ENCODE measurements at places on chromosomes 2 and 18.

DNA sequence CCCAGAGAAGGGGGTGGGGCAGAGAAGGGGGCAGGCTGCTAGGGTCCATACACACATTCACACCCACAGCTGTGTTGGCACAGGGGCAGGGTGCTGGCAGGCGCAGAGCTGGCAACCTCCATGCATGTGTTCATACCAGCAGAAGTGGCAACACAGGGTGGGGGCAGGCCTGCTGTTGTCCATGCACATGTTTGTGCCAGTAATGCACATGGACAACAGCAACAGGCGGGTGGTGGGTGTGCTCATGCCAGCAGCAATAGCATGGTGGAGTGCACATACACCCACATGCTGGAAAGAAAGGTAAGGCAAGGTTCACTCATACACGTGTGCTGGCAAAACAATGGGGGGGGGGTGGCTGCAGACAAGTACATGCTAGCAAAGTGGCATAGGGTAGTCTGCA is 54.7 kb downstream of the FBXO15 start:
- DNase-seq = no peak

DNA sequence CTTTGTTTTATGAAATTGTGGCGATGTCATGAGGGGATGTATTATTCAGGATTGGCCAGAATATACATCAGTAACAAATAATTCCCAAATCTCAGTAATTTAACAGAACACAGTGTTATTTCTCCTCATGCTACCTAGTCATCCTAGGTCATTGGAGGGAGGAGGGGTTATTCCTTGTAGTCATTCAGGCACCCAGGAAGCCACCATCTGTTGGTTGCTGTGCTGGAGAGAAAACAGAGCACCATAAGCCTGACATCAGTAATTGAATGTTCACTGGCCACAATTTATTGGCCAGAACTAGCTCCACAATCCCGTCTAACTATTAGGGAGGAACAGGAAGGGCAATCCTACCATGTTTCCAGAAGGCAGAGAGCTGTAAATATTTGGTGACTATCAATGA is 303.5 kb upstream of the CELF4 start:
- DNase-seq = no peak

- DNase-seq = no peak
Measured at GRCh38 chr18:48801728-48802542, 148.8 kb downstream of the SMAD7 start.

DNA sequence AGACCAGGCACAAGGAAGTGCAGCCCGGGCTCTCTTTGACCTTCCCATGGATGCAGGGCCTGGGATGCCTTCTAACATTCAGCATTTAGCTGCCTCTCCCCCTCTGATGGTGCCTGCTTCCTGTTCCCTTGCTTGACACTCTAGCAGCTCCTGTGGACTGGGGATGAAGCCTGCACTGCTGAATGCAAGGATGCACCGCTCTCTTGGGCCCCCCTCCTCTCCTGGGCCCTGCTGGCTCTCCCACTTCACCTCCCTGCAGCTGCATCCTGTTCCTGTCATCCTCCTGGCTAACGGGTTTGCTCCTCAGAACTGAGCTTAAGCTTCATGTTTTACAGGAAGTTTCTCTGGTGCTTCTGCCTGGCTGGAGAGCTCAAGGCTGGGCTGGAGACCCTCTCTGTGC is 254.1 kb downstream of the TSN start:
- DNase-seq = no peak

DNA sequence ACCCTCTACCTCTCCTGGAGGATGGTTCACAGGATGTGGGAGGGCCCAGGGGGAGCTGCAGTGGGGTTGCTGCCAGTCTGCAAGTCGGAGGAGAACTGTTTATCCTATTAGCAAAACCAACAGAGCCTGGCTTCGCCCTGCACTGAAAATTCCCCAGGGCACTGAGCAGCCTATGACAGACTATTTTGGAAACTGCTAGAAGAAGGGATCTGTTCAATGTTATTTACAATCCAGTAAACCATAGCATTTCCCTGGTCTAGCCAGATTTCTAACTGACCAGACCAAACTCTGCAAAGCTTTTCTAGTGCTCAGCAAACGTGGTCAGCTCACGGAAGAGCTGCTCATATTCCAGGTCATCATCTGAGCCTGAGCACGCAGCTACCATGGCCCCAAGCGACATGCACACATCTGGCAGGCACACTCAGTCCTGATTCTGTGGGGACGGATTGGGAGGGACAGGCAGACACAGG is 64.8 kb upstream of the PID1 start:
- no peak for DNase-seq

- DNase-seq = no peak
Measured at GRCh38 chr2:212596688-212597087, 58.1 kb upstream of the ERBB4 start.

GRCh38 chr2:17901246-17901645 is 22.8 kb downstream of the KCNS3 start:
- no peak for DNase-seq

Measured in GM04503 (cell line).